ENCODE measurements at places on chromosomes 5 and 9.
A peak's percentile ranks its signal among the peaks of the same experiment; 100 is the strongest.

GRCh38 chr5:132641841-132642240, 16.1 kb upstream of the IL13 start:
- DNase-seq: no peak

GRCh38 chr5:132628814-132629213, 29.2 kb upstream of the IL13 start:
- peak; percentile 46 for DNase-seq

GRCh38 chr5:78618303-78618702, 30.3 kb downstream of the LHFPL2 start:
- no peak for DNase-seq

DNA sequence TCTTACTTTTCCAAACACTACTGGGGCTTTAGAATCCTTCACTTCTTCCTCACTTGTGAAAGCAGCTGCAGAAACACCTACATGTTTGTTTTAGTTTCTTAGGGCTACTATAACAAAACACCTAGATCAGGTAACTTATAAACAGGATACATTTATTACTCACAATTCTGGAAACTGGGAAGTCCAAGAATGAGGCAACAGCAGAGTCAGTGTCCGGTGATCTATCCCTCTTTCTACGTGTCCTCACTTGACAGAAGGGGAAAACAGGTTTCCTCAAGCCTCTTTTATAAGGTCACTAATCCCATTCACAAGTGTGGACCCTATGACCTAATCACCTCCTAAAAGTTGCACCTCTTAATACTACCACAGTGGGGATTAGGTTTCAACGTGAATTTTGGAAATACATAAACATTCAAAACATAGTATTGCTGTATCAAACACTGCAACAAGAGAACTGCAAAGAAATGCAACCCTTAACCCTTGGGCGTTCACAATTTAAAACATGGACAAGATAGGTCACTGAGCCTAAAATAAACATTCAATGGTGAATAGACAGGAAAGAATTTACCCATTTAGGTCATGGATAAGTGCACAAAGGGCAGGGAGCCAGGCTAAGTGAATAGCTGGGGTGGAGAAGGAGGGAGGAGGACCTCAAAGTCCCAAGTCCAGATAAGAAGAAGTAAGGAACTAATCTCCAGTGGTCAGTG, 104.3 kb downstream of the PIK3R1 start:
- DNase-seq: no peak

GRCh38 chr9:85213650-85214607, 527.8 kb downstream of the AGTPBP1 start:
- no peak for DNase-seq

DNA sequence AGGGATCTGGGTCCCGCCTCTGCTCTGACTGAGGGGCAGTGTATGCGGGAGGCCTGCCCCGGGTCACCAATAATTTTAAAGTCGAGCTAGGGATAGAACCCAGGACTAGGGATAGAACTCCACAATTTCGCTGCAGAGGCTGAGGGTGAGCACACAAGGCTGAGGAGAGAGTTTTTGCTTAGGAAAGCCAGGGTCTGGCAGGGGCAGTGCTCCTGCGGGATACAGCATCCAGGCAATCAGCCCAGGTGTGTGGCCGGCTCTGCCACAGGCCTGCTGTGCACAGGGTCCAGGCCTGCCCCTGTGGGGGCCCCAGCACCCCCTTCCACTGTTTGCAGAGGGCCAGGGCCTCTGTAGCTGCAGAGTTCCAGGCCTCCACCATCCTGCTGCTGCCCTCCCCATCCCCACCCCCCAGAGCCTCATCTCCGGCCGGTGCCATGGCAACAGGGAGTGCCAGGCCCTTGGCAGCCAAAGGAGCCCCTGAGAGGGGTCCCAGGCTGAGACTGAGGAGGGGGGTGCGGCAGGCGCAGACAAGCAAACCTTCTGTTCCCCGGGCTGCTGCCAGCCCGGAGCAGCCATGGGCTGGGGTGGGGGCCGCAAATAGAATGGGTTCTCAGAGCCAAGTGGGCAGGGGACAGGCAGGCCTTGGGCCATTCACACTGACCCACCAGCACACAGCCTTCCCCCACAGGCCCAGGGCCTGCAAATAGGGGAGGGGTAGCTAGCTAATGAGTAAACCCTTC, 8.6 kb downstream of the PDGFRB start:
- DNase-seq: no peak

- DNase-seq: no peak
Measured at GRCh38 chr5:2187687-2188086, 305.0 kb upstream of the IRX4 start.

- no peak for DNase-seq
Measured at GRCh38 chr9:111458139-111459009, 25.8 kb downstream of the ECPAS start.

GRCh38 chr5:59107692-59108091, 524.8 kb downstream of the RAB3C start:
- DNase-seq: no peak

GRCh38 chr9:98596486-98596885, 112.2 kb downstream of the GABBR2 start:
- no peak for DNase-seq

DNA sequence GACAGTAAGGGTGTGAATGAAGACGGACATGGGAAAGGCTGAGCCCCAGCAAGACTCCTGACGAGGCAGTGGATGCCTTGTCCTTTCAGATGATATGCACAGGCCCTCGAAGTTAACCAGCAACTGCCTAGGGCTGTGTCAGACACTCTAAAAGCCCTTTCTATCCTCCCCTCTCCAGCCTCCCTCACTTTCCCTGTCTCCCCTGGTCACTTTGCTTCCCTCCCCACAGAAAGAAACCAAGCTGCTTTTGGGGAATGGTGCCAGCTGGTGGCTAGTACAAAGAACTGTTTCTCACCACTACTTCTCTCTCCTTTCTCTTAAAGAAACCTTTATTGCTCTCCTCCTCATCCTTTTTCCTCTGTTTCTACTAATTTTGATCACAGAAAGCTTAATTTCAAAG, 21.4 kb downstream of the LHFPL2 start:
- no peak for DNase-seq

GRCh38 chr5:172473427-172473826, 19.1 kb upstream of the SH3PXD2B start:
- no peak for DNase-seq

DNA sequence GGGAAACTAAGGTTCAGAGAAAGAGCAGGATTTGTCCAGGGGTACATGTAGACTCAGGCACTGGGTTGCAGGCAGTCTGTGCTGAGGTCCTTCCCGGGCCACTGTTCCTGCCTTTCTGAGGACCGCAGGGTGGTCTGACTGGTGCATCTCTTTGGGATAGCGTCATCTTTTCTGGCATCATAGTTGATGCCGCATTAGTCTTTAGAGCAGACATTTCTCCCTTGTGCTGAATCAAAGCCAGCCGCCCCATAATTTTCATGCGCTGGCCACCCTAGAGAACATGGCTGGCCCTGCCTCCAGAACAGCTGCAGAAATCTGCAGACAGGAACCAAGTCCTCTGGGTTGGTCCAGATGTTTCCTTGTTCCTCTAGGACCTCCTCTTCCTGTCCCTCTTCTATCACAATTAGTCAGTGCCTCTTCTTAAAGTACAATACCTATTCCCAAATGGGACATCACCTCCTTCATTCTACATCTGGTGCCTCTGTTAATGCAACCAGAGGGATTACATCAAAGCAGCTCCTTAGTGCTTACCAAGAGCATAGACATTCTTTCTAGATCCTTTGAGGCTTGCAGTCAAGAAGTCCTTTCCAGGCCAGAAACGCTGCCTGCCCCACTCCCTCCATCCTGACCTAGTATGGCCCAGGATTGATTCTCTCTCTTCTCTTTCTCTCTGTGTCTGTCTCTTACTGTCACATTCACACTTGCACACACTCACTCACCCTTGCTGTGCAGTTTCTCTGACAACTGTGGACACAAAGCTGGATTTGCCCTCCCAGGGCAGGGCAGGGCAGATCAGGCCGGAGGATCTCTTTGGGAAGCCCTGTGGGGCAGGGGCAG, 42.0 kb upstream of the ORM1 start:
- DNase-seq: no peak

DNA sequence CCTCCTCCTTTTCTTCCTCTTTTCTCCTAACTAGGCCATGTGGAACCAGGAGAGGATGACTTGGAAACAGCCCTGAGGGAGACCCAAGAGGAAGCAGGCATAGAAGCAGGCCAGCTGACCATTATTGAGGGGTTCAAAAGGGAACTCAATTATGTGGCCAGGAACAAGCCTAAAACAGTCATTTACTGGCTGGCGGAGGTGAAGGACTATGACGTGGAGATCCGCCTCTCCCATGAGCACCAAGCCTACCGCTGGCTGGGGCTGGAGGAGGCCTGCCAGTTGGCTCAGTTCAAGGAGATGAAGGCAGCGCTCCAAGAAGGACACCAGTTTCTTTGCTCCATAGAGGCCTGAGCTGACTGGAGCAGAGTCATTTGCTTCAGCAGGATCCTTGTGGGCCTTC, 13.7 kb downstream of the NUDT2 start:
- DNase-seq: no peak

DNA sequence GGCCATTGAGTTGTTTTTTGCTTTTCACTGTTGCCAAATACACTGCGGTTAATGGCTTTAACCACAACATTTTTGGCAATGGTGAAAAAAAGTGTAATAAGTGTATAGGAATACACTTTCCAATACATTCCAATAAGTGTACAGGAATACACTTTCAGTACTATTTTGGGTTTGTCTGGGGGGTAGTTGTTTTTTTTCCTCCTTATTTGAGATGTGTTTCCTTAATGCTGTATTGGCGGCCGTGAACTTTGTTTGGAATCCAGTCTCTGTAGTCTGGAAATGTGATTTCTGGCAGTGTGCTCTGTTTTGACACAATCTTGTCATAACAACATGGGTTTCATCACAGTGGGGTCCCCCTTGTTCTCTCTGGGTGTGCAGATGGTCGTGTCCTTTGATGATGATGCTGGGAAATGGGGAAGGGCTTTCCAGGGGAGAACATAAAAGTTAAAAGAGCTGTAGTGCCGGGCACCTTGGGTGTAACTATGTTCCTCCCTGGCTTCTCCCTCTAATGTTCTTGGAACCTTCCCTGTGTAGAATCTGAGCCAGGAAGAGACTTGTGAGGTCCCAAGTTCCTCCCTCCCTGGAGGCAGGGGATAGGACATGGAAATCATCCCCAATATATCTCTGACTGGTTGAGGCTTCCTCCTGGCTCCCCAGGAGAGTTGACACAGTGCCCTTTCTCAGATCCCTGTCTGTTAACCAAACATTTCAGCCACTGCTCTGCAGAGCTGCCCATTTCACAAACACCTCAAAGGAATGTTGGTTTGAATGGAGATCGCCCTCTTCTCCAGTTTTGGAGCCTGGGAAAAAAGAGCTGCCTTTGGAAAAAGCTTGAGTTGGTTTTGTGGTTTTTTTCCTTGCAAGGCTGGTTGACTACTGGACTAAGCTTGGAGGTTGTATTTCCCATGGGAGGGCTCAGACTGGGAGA, 44.8 kb downstream of the RCL1 start:
- DNase-seq: no peak
